AG08396 (cell line): ENCODE measurements at places on chromosomes 3 and 15.
A peak's percentile ranks its signal among the peaks of the same experiment; 100 is the strongest.

DNA sequence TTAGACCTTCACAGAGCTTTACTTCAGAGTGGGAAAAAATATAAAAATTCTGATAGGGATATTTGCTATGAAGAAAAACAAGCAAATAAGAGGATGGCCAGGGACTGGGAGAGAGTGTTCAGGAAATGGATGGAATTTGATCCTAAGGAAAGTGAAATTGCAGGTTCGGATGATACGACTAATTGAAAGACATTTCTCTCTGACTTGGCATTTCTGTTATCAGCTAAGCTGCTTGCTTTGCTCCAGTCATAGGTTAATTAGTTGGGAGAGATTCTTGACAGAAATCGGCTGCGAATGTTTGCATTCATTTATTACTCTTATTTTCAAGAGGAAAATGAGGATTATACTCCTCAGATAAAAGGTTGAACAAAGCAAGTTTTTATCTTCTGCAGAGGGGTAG, 808.7 kb upstream of the NECTIN3 start:
- no peak for DNase-seq

GRCh38 chr3:55158345-55158744, 230.5 kb upstream of the LRTM1 start:
- DNase-seq: no peak

DNA sequence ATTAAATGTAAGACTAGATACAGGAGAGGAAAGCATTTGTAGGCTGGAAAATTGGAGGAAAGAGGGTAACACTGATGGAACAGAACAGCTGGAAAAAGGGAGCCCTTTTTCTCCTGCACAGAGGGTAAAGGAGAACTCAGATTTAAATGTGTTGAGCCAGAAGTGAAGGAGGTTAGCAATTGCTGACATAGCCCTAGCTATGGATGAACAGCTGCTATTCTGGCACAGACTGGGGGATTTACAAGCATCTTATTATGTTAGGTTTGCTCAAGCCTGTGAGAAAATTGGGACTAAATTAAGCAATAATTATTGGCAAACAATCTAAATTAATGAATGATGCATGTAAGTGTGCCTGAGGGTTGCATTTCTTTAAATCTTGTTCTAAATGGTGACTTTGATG, 40.6 kb upstream of the PRR20G start:
- no peak for DNase-seq

- DNase-seq: peak; percentile 8
Measured at GRCh38 chr3:94162700-94163099, 99.8 kb downstream of the NSUN3 start.

DNA sequence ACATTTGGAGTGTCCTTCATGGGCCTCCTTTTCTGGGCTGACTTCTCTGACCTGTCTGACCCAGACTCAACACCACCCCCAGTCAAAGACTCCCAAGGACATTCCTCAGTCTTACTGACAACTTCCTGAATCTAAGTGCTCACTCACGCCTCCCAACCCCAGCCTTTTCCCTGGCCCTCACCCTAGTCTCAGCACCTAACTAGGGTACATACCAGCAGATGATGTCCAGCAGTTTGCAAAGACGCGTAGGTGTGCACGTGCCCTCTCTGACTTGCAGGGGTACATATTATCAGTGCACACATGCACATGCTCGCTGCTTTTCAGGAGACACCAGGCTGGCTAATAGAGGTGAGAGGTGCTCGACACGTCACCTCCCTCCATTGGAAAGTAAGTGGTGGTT, 38.7 kb upstream of the SLCO2A1 start:
- no peak for DNase-seq

DNA sequence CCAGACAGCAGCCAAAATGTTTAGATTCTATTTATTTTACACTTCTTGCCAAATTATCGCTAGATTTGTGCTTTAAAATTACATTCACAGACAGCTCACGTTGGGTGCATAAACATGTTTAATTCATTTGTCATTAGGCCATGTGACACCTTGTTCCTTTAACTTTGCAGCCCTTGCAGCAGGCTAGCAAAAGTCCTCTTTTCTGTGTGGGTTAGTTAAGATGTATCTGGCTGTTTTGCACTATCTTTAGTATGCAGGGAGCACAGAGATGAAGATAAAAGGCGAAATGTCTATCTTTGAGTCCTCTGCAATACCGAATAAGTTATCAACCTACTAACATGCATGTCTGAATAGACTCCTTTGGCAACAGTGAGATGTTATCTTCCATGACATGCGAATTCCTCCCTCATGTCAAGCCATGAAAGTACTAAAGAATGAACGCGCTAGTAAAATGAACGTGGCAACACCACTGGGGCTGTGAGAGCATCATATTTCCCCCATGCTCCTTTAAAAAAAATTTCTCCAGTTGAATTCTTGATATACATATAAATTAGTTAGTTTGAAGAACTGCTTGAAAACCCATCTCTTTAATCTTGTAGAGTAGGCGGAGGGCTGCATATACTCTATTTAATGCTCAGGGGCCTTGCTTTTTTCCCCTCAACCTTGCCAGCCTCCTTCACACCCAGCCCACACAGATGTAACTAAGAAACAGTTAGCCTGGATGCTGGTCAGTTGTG, 620.4 kb upstream of the NR2F2 start:
- no peak for DNase-seq

DNA sequence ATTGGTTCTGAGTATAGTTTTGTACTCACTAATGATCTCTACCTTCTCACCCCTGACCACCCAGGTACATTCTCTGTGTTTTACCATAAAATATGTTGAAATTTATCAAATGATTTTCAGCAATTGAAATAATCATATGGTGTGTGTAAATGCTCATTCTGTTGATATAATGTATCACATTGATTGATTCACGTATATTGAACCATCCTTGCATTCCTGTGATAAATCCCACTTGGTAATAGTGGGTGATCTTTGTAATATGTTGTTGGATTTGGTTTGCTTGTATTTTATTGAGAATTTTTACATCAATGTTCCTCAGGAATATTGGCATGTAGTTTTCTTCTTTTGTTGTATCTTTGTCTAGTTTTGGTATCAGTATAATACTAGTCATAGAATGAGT, 1497.6 kb downstream of the OTOL1 start:
- DNase-seq: no peak

- DNase-seq: no peak
Measured at GRCh38 chr3:171752329-171752728, 58.0 kb downstream of the PLD1 start.

DNA sequence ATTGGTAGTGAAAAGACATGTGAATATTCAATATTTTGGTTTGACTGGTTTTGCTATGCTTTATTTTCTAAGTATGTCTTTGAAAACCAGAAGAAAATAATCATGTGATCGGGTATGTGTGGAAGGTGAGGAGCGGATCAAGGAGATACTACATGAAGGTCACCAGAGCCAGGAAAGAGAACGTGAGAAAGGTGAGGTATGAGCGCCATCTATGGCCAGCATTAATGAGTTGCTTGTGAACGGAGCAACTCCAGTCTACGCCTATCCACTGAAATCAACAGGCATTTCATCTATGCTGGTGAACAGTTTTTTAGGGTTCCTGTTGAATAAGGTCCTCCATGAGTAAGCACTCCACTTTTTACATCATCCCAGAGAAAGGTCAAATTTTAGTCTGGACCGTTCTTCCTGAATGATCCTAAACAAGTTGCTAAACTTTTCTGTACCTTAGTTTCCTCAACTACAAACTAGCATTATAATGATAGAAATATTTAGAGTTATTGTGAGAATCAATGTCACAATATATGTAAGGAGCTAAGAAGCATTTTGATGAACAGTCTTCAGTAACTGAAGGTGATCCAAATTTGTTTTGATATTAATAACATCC, 1435.2 kb upstream of the CADM2 start:
- DNase-seq: no peak

DNA sequence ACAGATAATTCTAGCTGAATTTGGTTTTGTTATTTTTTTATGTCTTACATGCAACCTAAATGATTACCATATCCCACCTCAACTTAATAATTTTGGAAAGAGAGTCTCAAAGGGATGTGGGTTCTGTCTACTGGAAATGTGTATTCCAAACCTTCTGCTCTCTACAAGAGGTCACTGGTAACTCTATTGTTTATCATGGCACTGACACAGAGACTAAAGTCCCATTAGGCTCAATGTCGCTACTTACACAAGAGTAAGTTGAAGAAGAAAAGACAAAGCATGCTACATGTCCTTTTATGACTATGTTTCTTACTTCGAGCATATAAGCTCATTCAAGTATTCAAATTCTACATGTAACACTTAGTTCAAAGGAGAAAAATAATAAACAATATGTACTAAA, 460.3 kb upstream of the EPHA6 start:
- DNase-seq: no peak

GRCh38 chr3:105606016-105606415, 239.3 kb downstream of the ALCAM start:
- no peak for DNase-seq

DNA sequence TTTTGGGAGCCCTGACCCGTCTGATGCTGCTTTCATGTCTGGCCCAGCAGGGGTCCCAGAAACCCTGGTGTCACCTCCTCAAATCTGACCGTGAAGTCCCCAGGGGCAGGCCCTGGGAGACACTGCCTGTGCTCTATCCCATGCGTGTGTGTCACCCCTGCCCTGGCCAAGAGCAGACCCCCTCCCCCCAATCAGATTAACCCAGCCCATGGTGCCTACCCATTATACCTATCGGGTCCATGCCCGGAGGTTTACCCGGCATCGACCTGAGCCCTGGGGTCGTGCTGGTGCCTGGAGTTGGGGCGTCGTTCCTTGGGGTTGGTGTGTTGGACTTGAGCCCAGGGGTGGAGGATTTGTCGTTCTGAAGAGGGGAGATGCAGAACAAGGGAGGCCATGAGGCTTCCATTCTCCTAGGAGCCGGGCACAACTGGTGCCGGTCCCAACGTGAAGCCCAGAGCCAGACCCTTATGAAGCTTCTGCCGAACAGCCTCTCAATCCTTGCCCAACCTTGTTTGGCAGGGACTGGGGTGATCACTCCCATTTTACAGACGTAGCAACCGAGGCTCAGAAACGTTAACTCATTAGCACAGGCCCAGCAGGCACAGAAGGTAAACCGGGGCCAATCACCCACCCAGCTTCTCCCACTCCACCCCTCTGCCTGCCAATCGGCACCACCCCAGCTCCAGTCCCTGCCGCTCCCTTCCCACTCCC, 39.6 kb downstream of the TLE3 start:
- no peak for DNase-seq

- DNase-seq: no peak
Measured at GRCh38 chr3:54710954-54711353, 216.9 kb downstream of the LRTM1 start.

DNA sequence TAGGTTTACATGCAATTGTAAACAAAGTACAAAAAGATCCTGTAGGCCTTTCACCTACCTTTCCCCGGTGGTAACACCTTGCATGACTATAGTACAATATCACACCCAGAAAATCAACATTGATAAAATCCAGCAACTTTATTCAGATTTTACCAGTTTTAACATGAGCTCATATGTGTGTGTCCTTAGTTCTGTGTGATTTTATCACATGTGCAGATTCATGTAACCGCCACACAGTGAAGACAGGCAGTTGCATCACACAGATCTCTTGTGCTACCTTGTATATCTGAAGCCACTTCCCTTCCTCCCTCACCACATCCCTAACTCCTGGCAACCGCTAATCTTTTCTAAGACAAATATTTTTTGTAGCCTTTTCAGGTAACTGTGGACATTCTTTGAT, 183.5 kb upstream of the C2CD4B start:
- no peak for DNase-seq

GRCh38 chr3:16400106-16400931, 113.2 kb downstream of the RFTN1 start:
- DNase-seq: no peak

DNA sequence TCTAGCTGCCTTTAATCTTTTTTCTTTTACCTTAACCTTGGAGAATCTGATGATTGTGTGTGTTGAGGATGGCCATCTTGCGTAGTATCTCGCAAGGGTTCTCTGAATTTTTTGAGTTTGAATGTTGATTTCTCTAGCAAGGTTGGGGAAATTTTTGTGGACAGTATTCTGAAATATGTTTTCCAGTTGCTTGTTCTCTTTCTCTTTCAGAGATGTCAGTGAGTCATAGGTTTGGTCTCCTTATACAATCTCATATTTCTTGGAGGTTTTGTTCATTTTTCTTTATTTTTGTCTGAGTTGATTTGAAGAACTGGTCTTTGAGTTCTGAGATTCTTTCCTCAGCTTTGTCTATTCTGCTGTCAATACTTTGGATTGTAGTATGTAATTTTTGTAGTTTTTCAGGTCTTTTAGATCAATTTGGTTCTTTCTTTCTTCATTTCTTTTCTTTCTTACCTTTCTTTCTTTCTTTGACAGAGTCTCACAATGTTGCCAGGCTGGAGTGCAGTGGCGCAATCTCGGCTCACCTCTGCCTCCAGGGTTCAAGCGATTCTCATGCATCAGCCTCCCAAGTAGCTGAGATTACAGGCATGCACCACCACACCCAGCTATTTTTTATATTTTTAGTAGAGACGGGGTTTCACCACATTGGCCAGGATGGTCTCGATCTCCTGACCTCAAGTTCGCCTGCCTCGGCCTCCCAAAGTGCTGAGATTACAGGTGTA, 366.4 kb upstream of the RASGRP1 start:
- no peak for DNase-seq

- no peak for DNase-seq
Measured at GRCh38 chr3:47634996-47635395, 56.3 kb upstream of the CSPG5 start.

- no peak for DNase-seq
Measured at GRCh38 chr3:74751775-74752174, 137.3 kb upstream of the CNTN3 start.

- peak; percentile 67 for DNase-seq
Measured at GRCh38 chr3:52934630-52935530, 37.5 kb upstream of the STIMATE start.

GRCh38 chr3:114848643-114849350, 298.3 kb downstream of the ZBTB20 start:
- DNase-seq: no peak

- no peak for DNase-seq
Measured at GRCh38 chr3:130509008-130509407, 8.0 kb upstream of the COL6A6 start.

DNA sequence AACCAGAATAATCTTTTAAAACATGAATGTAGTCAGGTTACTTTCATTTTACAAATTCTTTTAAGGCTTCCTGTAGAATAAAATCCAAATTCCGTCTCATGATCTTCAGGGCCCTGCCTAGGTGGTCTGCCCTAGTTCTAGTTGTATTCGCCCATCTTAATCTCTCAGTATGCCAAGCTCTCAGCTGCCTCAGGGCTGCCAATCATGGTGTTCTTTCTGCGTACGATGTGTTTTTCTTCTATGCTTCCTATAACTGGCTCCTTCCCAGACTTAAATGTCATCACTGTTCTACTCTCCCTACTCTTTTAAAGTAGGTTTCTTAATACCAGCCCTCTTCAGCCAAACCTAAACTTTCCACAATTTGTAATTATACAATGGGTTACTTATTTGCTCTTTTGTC, 107.4 kb downstream of the GREM1 start:
- no peak for DNase-seq

GRCh38 chr15:43954181-43954621, 127.4 kb downstream of the WDR76 start:
- no peak for DNase-seq

GRCh38 chr15:22903961-22904534, 65.6 kb downstream of the NIPA2 start:
- no peak for DNase-seq

- peak; percentile 37 for DNase-seq
Measured at GRCh38 chr3:71753701-71754609, at the start of gene GPR27. TSS of gene GPR27 (plus strand) at chr3:71753855. CDS start at chr3:71754050, 195 bp downstream.

- DNase-seq: no peak
Measured at GRCh38 chr3:161035711-161036110, 69.4 kb downstream of the B3GALNT1 start.

GRCh38 chr15:77859491-77860060, 217.9 kb downstream of the TBC1D2B start:
- no peak for DNase-seq

GRCh38 chr3:41679374-41679773, 282.5 kb downstream of the ULK4 start:
- no peak for DNase-seq
